Anterior cingulate cortex (tissue), 58 donors: ENCODE measurements at places on chromosomes 4 and X.

- DNase-seq, result no peak
These were observed 57.5 kb upstream of the SORCS2 start for GRCh38 chr4:7134737-7135388.

DNA sequence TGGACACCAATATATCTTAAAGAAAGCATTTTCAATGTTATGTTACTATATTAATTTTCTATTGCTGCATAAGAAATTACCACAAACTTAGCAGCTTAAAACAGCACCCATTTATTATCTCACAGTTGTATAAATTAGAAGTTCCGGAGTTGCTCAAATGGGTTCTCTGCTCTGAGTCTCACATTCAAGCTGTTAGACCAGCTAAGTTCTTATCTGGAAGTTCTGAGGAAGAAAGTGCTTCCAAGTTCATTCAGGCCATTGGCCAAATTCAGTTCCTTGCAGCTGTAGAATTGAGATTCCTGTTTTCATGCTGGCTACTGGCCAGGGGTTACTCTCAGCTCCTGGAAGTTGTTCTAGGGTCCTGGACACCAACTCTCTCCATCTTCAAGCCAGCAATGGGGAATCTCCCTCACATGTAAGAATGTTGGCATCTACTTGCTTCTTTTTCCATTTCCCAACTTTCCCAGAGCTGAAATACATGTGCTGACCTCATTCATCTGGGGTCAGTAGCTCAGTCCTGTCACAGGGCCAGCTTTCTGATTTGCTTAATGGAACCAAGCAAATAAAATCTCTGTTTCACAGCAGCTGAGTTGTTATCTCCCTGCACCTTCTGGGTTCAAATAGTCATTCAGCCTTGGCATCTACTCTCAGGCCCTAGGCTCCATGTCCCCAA, 99.6 kb upstream of the INTU start:
- DNase-seq, result no peak

GRCh38 chr4:140311257-140311835, 62.1 kb upstream of the SCOC start:
- no peak for DNase-seq

GRCh38 chr4:3039706-3040366, 34.5 kb downstream of the HTT-AS start:
- no peak for DNase-seq

GRCh38 chr4:114082348-114082747, 102.9 kb upstream of the ARSJ start:
- no peak for DNase-seq

DNA sequence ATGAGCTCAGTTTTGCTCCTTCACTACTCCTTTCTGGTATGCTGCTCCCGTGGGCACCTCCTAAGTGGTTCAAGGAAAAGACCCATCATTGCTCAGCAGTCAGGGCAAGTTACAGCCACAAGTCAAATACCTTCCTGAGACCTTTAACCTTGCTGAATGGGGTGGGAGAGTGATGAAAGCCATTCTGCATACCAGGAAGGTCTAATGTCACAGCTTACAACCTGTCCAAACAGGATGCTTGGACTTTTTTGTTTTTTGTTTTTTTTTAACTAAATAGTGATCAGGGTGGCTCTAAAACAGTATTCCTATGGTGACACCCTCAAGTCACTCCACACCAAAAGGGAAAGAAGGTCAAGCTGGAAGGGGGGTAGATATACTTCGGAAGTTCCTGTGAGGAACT, 93.1 kb downstream of the GPC3 start:
- no peak for DNase-seq

DNA sequence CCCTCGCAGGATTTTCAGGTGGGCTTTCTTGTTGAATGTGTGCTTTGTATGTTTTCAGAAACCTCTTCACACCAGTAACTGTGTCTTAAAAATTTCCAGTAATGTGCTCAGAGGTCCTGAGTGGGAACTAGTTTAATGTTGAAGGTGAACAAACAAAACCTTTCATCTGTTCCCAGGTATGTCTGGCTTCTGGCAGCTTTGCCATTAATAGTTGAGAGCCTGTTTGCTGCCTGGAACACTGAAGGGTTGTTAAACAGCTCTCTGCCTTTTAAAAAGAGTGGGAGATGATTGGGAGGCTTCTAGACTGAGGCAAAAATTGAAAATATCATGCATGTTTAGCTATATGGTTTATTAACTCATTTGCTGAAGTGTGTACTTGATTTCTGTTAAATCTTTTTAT, 161.2 kb upstream of the AGTR2 start:
- DNase-seq, result no peak

DNA sequence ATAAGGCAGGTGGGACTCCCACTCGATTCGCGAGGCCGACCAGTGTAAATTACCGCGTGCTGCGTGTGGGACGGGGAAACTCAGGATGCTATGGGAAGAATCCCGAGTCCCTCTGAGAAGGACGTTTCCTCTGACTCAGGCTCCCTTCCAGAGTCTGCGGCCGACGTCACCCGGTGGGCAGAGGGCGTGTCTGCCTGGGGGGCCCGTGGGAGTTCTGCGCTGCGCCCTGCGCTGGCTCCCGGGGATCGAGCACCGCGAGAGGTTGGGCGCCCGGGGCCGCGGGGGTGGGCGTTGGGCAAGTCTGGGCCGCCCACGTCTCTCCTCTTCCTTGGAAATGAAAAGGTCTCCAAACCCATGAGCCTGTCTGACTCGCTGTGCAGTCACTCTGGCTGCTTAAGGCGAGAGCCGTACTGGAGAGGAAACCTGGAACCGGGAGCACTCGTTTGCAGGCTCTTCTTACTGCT, 568 bp downstream of the NIPAL1 start:
- DNase-seq, result peak; percentile 51

DNA sequence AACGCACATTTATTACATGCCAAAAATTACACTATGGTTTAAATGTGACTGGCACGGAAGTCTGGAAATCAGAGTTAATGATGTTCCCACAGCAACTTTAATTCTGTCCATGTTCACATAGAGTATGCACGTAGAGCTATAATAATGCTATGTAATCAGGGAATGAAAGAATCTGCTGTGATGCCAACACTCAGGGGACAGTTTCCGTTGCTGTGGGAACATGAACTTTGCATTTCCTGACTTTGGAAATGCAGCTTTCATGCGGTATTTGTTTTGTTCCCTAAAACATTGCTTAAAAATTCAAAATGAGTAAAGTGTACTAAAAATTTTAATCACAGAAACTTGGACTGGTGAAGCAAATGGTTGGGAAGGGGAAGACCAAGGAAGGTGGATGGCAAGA, 65.7 kb downstream of the MAGEA1 start:
- no peak for DNase-seq

DNA sequence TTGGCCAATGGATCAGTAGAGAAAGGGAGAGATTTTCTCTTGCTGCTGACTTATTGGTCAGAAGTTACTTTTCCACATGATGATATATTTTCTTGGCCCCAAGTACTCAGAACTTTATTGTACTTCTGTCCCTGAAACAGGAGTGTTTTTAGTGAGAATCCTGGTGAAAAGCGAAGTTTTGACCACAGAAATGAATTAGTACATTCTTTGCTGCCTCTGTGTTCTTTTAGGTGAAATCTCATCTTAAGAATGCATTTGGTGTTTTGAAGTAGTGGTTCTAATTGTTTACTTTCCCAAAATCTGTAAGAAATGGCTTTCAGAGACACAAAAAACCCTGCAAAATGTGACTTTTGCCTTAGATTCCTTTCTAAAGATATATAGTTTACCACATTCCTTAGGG, 240.4 kb downstream of the FRMPD4 start:
- no peak for DNase-seq

DNA sequence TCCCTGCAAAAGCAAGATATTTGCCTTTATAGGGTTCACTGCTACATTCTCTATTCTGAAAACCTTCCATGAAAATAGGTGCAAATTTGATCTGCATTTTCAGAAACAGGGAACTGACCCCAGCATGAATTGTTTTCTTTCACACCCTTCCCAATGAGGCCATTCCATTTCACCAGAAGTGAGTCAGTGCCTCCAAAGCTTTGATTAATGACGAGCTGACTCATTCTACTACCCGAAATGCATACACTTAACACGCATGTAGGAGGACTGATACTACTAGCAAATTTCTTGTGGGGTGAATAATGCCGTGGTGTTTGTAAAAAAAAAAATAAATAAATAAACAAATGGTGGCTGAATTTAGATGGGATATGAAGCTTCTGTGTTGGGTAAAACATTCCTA, 146.9 kb upstream of the FGF13 start:
- DNase-seq, result no peak

DNA sequence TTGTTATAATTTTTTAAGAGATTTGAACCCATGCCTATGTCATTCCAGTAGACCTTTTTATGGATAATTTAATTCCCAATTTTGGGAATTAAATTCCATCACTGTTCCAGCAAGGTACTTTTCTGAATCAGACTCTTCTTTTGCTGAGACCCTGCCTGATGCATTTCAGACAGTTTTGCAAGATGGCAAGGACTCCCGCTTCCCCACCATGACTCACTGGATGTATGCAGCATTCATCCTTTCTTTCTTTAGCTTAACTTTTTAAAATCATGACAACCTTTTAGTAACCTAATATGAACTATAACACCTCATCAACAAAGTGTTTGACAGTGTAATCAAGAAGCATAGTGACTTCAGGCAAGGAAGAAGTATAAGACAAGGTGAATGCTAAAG, 178.1 kb upstream of the LEF1 start:
- no peak for DNase-seq

DNA sequence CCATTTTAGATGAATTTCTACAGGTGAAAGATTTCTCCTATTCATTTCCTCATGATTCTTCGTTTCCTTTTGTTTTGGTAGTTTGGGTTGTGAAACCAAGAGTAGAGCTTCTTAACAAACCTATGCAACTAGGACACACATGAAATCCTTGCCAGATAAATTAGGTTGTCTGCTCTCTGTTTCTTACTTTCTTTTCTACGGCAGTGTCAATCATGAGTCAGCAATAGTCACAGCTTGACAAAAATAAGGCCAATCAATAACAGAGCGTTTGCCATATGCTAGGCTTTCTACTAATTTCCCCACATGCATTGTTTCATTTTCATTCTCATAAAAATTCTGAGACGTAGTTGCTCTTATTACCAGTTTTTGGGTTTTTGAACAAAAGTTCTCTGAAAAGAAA, 20.3 kb downstream of the CLRN2 start:
- no peak for DNase-seq

DNA sequence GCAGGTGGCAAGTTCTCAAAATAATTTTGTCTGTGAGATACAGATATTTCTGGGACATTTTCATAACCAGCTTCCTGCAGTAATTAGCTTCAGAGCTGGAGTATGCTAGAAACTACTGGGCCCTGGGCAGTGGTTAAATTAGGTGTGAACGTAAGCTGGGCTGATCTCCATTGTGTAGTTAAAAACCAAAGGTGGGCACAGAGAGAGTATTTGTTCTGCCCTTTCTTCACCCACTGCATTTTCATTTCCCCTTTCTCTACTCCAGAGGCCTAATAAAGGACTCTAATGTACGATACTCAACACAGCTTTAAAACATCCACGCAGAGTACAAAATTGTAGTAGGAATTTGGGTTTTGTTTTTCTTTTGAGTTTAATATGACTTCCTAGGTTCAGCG, 252.7 kb downstream of the SPRY1 start:
- no peak for DNase-seq

DNA sequence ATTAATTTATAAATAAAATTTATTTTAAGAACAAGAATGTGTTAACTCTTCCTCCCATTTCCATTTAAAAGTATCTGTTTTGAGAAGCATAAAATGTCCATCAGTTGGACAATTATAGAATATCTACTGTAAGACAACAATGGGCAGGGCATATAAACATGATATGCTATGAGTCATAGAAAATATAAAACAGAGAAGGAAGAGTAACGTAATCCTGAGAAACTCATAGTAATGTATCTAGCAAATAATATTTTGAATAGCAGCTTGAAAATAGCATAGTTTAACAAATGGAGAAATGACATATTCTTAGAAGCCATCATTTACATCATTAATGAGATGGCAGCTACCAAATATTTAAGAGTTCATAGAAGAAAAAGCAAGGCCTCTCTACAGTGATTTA, 820.3 kb upstream of the PCDH10 start:
- no peak for DNase-seq

DNA sequence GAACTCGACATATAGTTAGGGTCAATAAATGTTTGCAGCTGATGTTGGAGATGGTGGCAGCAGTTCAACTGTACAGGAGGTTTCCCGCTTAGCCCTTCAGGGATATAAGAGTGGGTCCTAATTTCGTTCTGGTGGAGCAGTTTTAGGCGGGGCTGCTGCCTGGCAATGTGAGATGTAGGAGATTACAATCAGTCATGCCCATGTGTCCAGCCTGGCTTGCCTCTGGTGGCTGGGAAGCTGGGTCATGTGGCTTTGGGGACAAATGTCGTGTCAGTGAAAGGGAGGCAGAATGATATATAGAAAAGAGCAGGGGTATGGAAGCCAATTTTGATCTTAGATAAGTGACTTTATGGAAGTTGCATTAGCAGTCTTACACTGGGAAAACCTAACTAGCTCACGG, 129.4 kb downstream of the CLCN4 start:
- DNase-seq, result no peak

DNA sequence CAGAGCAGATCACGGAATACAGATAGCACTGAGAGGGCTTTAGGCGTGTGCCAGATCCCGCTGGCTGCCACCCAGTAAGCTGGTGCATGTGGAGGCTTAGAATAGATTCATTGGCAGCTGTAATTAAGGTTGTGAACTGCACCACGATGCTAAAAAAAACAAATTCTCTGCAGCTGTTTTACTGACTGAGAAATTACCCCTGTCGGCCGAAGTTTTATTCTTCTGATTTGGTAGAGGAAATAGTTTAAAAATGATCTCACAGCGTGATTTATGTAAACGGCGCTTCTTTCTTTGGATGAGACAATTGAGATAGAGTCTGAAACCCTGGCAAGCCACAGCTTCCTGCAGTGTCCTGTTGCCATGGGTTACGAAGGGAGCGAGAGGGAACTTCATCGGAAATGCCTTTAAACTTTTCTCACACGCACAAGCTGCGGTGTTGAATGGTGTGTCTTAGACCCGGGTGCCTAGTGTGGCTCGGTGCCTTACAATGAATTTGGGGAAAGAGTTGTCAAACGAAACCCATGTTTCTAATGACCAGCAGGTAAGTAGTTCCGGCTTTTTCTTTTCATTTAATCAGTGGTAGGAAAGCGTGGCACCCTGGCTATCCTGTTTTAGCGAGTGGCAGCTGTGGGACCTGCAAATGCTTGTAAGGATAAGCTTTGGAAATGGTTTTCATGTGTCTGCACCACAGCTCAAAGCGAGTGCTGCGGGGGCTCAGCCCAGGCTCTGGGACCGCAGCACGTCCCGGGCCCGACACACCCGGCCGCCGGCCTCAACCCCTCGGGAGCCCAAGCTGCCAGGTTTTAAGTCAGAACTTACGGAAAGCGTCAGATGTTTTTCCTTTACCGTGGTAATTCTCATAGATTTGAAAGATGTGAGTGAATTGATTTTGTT, 71.7 kb upstream of the HGFAC start:
- peak; percentile 57 for DNase-seq

DNA sequence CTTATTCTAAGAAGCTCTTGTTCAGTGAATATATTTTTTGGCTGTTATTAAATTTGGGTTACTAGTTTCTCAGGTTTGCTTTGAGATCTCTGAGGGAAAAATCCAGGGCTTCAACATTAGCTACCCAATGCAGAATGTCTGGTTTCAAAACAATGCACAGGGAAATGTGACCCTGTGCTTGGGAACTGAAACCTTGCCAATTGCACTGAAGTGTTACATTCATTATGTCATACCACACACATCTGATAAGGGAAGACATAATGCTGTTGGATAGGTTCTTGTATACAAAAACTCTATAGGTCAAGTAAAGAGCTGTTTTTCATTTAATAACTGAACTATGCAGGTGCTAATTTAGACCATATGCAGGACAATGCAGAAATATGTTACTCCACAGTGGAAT, 345.3 kb upstream of the BMP3 start:
- no peak for DNase-seq

- DNase-seq, result no peak
These were observed 159.2 kb upstream of the FAM241A start for GRCh38 chr4:111986095-111986494.
